Fibroblast of skin of back (primary cell): ENCODE measurements at places on chromosomes 2 and 18.
A peak's percentile ranks its signal among the peaks of the same experiment; 100 is the strongest.

DNA sequence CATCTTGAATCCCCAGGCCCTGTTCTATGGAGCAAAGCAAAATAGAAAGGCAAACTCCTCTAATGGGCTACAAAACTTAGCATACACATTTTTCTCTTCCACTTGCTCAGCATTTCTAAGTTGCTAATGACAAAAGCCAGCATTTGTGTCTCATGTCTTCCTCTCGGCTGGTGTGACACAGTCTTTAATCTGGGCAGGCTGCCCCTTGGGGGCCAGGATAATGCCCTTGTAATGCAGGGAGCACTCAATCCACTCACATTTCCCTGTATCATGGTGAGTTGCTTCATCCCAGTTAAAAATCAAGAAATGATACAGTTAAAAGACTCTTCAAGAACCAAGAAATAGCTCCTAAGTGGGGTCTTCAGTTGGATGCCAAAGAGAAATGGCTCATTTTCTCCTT, 109.1 kb upstream of the FBXO11 start:
- peak; percentile 24 for DNase-seq

GRCh38 chr18:8799001-8799400, 93.6 kb downstream of the MTCL1 start:
- peak; percentile 59 for DNase-seq

GRCh38 chr2:147641651-147642050, 203.2 kb upstream of the ACVR2A start:
- DNase-seq, result peak; percentile 8

- peak; percentile 47 for DNase-seq
Observed at GRCh38 chr18:46481048-46481846, 175.8 kb downstream of the LOXHD1 start.
